ENCODE measurements at places on chromosomes 3 and 15.

DNA sequence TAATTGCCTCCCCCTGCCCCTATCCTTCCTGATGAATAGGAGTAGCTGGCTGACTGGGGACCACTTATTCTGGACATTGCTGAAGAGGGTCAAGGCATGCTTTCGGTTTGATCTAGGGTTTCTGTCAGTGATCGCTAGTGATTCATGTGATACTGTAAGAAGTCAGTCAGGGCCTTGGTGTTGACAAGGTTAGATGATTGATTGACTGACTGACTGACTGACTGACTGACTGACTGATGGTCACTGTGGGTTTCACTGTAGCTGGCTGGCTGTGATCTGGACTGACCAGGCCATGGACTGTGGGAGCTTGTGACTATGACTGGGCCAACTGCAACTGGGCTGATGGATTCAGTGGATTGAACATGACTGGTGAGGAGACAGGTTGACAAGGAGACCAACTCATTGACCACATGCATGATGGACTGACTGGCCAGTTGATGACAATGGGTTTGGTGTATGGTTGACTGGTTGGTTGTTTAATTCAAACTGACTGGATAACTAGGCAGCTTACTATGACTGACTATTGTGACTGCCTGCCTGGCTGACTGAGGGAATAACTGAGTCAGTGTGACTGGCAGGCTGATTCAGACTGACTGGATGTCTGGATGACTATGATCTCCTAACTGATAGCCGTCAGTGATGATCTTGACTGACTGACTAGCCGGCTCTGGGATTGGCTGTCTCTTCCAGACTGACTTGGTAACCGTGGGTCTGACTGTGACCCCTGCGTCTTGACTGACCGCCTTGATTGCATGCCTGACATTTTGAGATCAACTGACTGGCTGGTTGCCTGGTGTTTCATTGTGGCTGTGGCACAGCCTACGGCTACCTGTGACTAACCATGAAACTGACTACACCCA is 509.9 kb downstream of the SHQ1 start:
- DNase-seq = no peak

DNA sequence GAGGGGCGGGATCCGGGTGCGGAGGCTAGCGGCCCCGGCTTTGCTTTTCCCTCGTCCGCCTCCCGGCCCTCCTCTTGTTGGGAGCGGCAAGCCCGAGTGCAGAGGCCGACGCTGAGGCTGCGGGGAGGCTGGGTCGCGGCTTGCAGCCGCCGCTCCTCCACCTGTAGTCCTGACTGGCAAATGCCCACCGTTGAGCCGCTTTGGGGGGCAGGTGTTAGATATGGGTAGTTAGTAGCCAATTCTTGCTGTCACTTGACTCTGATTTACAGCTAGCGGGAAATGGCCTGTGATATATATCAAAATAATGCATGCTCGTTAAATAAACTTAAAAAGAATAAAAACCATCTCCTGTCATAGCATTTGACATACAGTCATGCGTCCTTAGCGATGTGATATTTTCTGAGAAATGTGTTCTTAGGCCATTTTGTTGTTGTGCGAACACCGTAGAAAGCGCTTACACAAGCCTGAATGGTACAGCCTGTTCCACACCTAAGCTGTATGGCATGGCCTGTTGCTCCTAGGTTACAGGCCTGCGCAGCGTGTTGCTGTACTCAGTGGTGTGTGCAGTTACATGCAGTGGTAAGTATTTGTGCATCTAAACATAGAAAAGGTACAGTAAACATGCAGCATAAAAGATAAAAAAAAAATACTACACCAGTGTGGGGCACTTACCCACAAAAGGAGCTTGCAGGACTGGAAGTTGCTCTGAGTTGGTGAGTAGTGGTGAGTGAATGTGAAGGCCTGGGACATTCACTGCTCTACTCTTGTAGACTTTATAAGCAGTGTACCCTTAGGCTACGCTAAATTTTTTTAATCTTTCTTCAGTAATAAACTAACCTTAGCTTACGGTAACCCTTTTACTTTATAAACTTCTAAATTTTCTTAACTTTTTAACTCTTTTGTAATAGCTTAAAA is 873 bp downstream of the CAPN7 start:
- no peak for DNase-seq

DNA sequence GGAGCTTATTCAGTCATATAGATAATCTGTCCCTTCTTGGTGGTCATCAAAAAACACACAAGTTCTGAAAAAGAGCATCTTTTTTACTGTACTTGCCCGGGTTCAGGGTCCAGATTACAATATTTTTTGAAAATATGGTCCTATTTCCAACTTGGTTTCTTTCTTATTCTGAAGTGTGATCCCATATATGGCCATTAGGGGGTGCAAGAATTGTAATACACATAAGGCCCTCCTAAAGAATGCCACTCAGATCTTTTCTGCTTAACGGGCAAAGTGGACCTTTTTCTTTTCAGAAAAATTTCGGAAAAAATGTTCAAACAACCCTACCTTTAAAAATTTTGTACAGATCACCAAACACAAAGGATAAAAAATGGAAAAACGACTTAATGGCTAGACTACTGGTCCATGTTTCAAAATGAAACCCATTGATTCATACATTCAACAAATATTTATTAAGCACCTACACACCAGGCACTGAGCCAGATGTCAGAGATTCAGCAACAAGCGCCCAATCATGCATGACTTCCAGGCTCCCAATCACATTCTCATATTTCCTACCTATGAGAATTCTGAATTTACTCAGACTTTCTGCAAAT is 102.0 kb upstream of the MYRIP start:
- peak; percentile 15 for DNase-seq

DNA sequence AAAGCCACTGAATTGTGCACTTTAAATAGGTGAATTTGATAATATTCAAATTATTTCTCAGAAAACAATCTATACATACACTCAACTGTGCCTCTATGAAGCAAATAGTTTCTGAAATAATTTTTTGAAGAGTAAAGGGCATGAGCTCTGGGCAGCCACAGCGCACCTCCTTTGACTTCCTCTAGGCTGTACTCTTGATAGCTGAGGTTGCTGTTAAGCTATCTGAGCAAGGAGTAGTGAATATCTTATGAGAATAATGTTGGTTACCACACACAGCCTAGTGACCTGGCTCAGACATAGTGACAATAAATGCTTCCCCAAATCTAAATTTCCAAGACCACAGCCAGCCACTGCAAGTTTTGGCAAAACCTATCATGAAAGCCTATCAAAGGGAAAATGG is 11.6 kb upstream of the SEC61A1 start:
- no peak for DNase-seq

DNA sequence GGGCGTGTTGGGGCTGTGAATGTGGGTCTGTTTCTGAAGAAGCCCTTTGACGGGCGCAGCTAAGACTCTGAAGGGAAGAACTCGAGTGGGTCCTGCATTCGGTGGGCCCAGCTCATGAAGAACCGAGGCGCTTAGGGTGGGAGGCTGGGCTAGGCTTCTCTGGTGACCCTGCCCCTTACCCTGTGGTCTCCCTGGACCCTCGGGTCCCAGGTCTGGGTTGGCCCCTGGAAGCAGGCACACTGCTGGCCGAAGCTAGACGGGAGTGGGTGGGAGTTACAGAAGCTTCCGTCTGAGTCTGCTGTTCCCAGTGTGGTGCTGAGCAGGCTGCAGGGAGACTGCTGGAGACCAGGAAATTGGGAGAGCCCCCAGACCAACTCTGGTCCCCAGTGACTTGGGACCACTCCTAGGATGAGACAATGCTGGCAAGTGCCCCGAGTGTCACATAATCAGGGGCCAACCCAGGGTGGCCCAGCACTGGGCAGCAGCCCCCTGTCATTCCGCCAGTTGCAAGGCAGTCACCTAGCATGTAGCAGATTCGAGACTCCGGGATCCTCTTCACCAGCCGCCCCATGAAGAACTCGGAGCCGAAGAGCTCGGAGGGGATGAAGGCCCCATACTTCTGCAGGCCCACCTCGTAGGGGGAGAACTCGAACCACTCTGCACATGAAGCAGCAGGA is 16.7 kb upstream of the EHD4 start:
- DNase-seq = no peak

DNA sequence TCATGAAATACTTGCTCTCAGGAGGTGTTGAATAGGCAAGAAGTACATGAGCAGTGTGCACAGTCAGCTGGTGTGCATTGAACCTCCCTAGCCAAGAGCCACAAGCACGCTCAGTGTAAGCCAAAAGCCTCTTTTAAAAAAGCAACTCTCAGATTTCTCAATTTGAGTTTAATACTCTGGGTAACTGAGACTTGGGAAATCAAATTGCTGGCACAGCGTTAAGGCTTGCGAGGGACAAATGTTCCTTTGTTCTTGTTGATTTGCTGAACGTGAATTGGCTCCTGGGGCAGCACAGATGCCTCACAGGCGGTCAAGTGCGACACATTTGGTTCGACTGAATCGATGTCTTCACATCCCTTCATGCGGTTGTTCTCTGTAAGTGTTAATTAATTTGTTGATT is at the start of gene FAM240A:
FAM240A (plus strand) TSS at position 202 of the 400 bp plus-strand sequence; CDS start at position 361, 159 bp downstream.
- DNase-seq = no peak

- DNase-seq = no peak
Measured at GRCh38 chr3:177536873-177537272, 339.6 kb upstream of the TBL1XR1 start.

GRCh38 chr3:134308350-134308891 is 57.8 kb upstream of the RYK start:
- DNase-seq = peak; percentile 60

DNA sequence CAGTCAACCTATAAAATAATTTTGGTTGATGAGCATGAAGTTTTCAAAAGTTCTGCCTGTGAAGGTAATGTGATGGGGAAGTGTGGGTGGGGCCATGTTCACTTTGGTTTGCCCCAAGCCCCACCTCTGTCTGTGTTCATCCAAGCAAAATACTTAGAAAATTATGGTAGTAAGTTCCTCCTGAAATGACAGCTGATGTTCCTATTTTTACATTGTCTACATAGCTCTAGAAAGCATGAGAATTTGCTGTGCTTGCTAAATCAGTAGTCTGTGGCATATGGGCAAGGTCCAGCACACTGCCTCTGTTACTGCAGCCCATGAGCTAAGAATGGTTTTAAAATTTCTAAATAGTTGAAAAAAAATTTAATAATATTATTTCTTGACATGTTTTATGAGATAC is 21.9 kb upstream of the CP start:
- no peak for DNase-seq

GRCh38 chr3:78091478-78092119 is 1051.7 kb downstream of the ROBO2 start:
- no peak for DNase-seq

DNA sequence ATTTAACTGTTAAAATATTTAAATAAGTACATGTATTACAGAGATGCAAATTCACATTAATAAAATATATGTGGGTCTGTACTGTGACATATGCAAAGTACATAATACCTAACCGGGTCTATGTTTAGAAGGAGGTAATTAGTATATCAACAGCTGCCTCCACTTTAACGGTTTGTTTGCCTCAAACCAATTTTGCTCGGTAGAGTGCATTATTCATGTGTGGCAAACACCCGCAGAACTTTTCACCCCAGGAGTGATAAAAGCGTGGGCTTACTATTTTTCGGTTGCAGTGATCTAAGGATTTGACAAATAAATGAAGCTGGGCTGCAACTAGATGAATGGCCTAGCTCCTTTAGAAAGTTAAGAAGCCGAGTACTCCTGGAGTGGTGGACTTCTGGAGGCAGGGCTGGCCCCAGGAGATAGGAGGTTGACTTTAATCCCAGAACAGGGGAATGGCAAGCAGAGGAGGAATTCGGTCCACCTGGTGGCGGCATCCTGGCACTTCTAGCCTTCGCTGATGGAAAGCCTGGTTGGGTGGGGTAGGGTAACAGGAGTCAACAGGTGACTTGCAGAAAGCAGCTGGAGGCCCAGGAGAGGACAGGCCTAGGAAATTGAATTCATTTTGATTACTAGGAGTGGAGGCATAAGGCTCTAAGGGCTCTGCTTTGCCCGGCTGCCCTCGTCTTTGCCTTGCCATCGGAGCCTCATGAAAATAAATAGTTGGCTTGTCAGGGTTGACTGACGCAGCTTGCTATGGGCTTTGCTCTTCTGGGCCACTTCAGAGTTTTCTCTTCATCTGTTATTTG is 2.4 kb downstream of the SLCO3A1 start:
- no peak for DNase-seq

DNA sequence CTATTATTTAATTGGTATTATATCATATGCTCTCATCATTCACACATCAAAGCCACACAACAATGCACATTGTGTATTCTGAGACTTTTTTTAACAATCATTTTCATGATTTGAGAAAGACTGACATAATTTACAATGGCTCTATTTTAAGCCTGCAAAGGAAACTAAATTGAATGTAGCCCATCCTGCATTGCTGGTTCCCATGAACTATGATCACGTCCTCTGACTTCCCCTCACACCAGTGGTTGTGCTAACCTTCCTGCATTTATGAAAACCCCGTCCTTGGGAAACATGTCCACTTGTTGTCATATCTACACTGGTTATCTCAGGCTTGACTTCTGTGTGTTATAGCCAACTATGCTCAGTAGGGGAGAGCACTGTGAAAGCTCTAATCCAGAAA is 546.2 kb downstream of the MECOM start:
- DNase-seq = no peak

DNA sequence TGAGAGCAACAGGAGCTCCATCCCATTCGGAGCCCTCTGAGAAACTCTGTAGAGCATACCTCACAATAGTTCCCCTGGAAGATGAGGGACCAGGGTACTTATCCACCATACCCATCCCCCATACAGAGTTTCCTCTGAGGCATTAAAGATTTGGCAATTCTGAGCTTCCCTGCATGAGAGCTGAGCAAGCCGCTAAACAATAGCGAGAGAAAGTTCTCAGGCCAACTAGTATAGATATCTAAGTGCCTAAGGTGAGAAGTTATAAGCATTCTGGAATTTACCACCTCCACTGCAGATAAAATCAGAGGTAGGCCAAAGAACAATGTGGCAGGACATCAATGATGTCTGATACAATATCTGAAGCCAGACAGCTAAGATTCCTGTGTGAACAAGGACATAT is 129.1 kb upstream of the MBNL1 start:
- no peak for DNase-seq

GRCh38 chr3:151203051-151203420 is at the start of gene GPR171:
TSS of gene GPR171 (minus strand) at chr3:151203216. CDS start at chr3:151199386, 3,830 bp downstream.
- no peak for DNase-seq

DNA sequence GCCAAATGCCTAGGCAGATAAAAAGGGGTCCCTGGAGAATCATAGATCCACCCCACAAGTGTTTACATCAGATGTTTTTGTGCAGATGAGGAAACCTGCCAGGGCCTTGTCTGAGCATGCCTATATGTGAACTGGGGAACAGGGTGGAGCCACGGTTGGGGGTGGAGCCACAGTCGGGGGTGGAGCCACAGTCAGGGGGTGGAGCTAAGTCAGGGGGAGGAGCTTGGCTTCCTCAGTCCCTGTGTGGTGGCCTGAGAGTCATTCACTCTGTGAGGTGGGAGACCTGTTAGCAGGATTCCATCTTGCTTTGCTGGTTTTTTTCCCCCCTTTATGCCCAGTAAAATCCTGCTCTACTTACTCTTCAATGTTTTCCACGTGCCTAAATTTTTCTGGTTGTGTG is 57.8 kb upstream of the TGFBR2 start:
- DNase-seq = no peak
